ENCODE measurements at places on chromosomes 1 and 21.

- DNase-seq, result no peak
Observed at GRCh38 chr1:68623700-68624099, 126.8 kb upstream of the DEPDC1 start.

DNA sequence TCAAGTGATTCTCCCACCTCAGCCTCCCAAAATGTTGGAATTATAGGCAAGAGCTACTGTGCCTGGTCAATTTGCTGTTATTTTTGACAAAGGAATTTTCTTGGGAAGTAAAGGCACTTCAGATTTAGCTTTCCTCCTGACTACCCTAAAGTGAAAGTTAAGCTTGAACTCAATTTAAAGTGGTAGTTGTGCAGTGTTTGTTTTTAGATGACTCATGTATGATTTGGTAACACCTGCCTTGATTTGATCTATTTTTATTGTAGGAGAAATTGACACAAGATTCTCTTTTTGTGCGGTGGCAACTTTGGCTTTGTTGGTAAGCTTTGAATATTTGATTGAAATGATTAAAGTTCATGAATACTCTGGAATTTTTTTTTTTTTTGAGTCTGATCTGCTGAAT, 5.0 kb downstream of the RABGGTB start:
- DNase-seq, result peak; percentile 24

GRCh38 chr21:44893948-44894656, 20.6 kb upstream of the PTTG1IP start:
- DNase-seq, result no peak

- no peak for DNase-seq
Observed at GRCh38 chr1:213484333-213484732, 433.3 kb downstream of the RPS6KC1 start.

- DNase-seq, result no peak
Observed at GRCh38 chr1:66834926-66835325, 33.9 kb upstream of the INSL5 start.

- DNase-seq, result no peak
Observed at GRCh38 chr1:228144193-228144992, 4.3 kb downstream of the GUK1 start.

DNA sequence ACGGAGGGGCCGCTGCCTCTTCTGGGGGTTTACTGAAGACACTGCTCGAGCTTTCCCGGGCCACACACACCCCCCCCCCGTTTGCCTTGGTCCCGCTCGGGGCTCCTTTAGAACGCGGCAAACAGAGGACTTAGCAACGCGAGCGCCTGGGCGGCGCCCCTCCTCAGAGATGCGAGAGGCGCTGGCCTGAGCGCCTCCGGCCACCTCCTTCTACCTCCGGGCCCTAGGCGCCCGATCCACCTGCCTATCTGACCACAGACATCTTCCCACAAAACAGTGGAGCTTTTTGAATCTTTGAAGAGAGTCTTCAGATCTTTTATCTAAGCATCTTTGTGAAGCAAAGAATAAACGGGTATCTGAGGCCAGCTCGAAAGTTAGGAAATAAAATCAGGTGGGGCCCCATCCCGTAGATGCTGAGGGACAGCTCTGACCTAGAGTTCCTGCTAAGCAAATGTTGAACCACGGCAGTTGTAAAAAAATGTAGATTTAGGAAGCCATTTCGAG, 436 bp upstream of the TTLL7 start:
- DNase-seq, result peak; percentile 60

- no peak for DNase-seq
Observed at GRCh38 chr1:76820028-76820427, 47.3 kb upstream of the ST6GALNAC5 start.

DNA sequence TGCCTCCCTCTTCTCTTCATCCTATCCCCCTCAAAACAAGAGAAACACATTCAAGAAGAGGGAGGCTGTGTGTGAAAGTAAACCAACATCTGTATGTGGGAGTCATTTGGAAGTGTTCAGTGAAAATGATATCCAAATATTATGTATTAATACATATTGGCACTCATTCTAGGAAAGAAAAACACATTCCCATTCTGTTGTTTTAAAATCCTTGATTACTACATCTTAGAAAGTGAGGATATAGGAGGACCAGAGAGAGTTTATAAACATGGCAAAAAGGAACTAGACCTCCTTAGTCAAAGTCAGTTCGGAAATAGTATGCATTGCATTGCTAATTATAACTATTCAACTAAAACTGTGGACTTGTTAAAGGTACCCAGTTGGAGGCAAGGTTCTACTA, 786.6 kb downstream of the ADGRL2 start:
- no peak for DNase-seq

GRCh38 chr1:88398338-88398737, 285.7 kb upstream of the PKN2 start:
- DNase-seq, result no peak

GRCh38 chr1:175331891-175332290, 139.3 kb upstream of the KIAA0040 start:
- DNase-seq, result no peak

DNA sequence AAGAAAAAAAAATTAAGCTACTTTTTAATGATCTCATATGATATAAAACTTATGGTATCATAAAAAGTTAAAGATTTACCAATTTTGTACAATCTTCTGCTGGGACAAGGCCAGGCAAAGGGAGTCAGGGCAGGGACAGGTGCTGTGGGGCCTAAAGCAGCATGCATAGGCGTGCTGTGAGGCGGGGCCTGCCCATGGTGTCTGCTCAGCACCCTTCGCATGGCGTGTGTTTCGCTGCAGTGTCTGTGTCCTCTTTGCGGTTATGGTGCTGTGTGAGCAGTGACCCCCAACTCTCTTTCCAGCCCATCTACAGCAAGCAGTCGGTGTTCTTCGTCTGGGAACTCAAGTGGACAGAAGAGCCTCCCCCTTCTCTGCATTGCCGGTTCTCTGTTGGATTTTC, 13.4 kb upstream of the PWP2 start:
- no peak for DNase-seq

GRCh38 chr1:85911742-85912141, 203.5 kb upstream of the ZNHIT6 start:
- DNase-seq, result no peak

GRCh38 chr1:53076165-53076564, 14.2 kb downstream of the PODN start:
- DNase-seq, result no peak

GRCh38 chr1:24120965-24121364, 9.0 kb upstream of the MYOM3 start:
- DNase-seq, result no peak

GRCh38 chr1:65429806-65430205, 9.3 kb downstream of the LEPR start:
- DNase-seq, result peak; percentile 80

DNA sequence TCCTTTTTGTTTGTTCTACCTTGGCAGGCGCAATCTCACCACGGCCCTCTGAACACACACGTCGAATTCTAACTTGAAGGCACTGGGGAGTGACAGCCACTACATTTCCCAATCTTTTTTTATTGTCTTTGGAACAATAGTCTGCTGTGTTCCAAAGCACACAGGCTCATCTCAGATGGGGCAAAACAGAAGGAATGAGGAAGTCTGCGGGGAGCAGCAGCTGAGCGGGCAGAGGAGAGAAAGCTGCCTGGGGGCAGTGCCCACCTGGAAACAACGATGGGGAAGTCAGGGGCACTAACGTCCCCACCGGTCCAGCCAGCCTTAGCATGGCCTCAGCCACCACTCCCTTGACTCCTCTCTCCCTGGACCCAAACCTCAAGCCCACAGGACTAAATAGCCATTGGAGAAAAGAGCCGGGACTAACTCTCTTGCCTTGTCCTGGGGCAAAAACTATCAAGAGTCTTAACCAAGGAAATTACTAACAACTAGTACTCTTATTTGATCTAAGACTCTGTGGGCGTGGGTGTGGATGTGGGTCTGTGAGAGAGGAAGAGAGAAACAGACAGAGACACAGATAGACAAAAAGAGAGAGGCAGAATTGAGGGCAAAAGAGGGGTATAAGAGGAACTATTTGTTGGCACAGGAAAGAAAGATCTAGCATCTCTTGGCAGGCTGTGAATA, 34.2 kb downstream of the SYF2 start:
- peak; percentile 8 for DNase-seq

DNA sequence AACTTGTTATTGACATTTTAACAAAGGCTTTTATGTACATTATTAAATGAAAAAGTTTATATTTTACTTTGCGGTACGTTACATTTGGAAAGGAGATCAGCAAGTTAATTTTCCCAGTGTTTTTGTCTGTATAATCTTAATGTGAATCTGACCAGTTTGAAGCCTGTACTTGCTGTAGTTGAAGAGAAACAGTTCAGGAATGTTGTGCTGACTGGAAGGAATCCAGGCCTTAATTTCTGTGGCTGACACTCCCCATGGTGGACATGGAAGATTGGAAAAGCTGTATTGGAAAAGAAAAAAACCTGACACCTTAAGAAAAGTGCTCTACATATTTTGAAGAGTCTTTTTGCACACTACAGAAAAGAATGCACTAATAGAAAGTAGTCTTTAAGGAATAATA, 15.5 kb downstream of the LEPR start:
- no peak for DNase-seq

DNA sequence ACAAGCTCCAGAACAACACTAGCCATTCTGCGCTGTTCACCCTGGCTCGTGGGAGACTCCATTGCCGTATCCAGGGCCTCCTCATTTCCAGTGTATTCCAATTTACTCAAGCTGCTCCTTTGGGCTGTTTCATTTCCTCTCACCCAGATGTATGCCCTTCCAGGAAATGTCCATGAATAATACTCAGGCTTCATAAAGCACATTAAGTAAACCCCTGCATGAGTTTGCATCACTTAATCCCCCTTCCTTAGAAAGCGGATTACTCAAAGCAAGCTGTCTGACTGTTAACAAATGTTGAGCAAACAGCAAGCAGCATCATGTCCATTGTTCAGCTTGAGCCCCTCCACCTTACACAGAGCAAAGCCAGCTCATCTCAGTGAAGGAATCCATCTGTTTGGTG, 403.6 kb upstream of the PBX1 start:
- no peak for DNase-seq

DNA sequence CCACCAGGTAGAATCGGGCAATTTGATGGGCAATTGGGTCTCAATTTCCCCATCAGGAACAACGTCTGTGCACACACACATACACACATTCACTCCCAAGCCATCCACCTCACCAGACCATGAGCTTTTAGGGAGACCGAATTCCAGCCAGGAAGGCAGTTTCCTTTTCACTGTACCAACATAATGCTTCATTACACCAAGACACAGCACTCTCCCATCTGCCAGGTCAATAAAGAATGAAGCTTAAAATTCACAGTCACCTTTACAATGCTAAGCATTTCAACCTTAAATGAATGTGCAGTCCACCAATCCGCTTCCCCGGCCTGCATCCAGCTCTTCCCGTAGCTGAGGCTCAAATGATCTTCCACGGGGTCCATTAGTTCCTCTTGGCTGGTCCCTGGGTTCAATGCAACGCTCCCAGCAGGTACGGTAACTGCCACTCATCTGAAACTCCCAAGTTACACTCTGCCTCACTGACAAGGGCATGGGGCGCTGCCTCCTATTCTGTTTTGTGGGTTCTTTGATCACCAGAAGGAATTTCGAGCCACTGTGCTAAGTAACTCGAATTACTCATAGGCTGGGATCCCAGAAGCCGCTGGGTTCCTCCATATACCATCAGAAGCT, 105.0 kb downstream of the SIM2 start:
- DNase-seq, result no peak

- DNase-seq, result no peak
Observed at GRCh38 chr1:228332797-228333738, 73.6 kb downstream of the TRIM11 start.

GRCh38 chr1:76144247-76144646, 69.7 kb downstream of the ST6GALNAC3 start:
- DNase-seq, result no peak
